ENCODE measurements at places on chromosomes 2 and 18.

- no peak for DNase-seq
These were observed 235.0 kb downstream of the CAMKMT start for GRCh38 chr2:44596537-44597320.

GRCh38 chr2:234677758-234678538 is 181.1 kb upstream of the ARL4C start:
- DNase-seq = no peak

- no peak for DNase-seq
These were observed 390.6 kb downstream of the CTNNA2 start for GRCh38 chr2:79903222-79904000.

DNA sequence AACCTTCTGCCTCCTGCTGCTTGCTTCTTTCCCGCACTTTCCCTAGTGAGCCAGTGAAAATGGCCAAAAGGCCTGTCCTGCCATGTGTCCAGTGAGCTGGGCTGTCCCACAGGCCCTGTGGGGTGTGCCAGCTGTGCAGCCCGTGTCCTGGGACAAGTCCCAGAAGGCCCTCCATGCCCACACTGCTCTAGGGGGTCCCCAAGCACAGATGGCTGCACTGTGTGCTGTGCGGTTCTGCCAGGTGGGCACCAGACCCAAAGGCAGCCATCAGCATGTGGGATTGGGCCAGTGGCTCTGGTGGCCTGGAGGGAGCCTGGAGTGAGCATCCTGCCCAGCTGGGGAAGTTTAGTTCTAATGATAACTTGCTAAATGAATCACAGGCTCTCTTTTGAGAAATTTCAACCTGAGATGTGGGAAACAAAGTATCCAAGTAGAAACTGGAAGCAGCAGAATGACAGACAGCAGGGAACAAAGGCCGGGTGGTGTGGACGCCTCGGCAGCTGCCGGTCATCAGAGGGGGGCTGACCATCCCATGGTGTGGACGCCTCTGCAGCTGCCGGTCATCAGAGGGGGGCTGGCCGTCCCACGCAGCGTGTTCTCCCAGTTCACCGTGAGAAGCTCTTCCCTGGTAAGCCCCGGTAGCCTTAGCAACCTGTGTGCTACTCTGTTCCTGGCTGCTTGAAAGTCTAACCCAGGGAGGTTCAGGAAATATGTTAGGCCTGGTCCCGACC is 9.9 kb upstream of the CNDP2 start:
- no peak for DNase-seq

DNA sequence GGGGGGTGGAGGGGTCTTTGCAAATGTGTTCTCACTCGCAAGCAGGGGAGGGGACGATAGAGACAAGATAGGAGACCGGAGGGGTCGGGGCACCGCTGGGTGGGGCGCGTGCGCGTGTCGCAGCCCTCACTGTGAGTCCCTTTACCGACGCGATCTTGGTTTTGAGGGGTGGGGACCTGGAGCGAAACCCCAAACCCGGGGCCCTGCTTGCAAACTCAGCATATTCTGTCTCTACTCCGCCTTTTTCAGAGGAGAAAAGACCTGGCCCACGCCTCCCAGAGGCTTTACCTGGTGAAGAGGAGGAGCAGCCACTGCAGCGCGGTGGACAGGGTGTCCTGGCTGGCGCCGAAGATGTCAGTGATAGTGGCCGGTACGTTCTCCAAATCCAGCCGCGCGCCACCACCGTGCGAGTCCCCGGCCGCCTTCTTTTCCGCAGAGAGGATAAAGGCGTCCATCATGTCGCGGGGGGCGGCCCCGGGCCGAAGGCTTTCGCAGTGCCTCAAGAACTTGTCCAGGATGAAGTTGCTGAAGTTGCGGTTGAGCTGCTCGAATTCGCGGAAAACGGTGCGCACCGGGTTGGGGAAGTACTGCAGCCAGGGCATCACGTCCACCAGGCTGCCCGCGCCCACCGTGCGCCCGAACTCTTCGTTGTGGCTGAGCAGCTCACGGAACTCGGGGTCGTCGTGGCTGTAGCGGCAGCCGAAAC is 1.7 kb downstream of the CYP1B1 start:
- DNase-seq = no peak

DNA sequence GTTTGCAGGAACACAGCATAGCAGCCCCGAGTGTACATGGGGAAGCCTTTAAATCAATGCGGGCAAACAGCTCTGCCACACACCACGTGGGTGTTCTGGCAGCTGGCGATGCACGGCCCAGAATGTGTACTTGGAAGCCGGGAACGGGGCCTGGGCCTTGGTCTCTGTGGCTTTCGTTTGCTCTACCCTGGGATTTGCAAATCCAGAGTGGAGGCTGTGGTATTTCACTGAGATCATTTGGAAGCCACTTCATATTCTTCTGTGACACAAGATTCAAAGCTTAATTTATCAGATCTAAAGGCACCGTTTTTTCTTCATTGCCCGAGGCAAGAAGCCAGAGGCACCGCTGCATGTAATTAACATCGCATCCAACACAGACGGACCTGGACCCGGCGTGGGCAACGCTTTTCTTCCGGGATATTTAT is 246.3 kb upstream of the MYT1L start:
- DNase-seq = no peak

DNA sequence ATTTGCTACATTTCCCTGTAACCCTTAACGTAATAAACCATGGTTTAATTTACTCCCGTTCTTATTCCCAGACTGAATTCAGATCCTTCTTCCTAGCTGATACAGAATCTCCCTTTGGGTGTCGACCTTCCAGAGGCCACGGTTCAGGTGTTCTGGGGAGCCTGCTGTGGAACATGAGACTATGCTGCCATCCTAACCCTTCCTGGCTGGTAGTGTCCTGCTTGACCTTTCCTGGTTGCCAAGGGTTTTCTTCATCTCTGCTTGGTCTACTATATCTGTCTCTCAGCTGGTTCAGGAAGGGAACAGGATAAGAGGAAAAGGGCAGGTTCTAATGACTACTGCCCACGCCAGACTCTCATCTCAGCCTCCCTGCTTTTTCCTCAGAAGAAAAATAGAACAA is 36.5 kb downstream of the STAT1 start:
- no peak for DNase-seq

- DNase-seq = no peak
These were observed 39.0 kb downstream of the SLC40A1 start for GRCh38 chr2:189541591-189541990.

DNA sequence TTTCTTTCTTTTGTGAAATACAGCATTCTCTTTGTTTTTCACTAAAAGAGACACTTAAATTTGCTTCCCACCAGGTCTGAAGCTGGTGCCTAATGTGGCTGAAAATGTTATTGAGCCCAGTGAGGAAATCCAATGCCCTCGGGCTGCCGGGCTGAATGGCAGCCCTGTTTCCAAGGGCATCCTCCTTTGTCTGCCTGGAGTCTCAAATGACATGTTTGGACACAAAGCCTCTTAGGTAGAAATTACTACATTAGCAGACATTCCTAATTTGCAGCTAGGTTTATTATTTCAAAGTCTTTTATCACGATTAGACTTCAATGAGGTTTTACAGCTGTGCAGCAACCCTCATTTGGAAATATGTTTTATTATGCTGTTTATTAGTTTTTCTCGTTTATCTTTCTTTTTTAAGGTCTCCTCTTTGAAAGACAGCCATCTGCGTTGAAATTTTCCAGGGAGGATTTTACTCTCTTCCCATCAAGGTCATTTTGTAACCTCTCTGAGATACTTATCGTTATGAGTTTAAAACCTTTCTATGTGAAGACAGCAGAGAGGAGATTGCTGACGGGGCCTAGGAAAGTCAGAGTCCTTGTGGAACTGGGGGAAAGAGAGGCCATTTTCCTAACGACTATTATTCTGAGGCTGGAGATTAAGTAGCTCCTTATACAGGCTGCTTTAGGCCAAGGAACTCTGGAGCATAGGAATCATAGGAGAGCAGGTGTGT is 59.0 kb upstream of the ZNF532 start:
- no peak for DNase-seq

DNA sequence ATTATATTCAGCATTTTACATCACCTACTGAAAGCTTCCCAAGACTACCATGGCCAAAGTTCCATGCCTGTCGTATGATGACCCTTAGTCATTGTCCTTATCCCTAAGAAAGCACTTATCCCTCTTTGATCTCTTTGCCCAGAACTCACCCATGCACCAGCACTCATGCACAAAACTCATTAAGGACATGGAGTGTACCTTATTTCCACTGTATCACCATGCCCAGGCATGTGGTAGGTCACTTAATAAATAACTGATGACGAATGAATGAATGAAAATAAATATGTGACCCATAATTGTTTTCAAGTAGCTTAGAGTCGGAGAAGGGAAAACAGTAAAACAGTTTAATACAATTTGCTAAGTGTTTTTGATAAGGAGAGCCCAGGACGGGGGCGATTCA is 220.1 kb downstream of the IKZF2 start:
- no peak for DNase-seq

- no peak for DNase-seq
These were observed at the start of gene PTPN18 for GRCh38 chr2:130355578-130356431. PTPN18 (plus strand) TSS chr2:130356056; CDS start chr2:130356108, 52 bp downstream.

DNA sequence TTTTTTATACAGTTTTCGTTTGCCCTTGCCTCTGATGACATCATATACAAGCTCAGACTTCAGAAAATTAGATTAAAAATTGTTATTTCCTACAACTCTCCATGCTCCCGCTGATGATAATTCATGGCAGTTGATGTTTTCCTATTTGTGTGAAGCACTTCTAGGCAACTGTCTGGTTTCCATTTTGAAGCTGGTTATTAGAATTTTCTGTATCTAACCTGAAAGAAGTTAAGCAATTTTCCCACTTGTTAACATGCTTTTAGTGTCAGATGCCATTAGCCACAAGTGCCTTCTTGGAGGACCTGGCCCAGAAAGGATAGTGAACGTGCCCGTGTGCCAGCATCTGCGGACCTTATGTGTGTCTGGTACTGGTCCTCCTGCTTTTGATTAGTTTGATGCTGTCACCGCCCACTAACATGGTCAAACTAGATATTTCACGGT is 347.6 kb upstream of the RAB12 start:
- DNase-seq = no peak

All from KG1 (cell line).